ENCODE measurements at places on chromosomes 7 and 10. TPM values are rescaled to one million over a fixed set of nuclear protein-coding genes. Genes with fewer than 3 reads are reported as not detected.

DNA sequence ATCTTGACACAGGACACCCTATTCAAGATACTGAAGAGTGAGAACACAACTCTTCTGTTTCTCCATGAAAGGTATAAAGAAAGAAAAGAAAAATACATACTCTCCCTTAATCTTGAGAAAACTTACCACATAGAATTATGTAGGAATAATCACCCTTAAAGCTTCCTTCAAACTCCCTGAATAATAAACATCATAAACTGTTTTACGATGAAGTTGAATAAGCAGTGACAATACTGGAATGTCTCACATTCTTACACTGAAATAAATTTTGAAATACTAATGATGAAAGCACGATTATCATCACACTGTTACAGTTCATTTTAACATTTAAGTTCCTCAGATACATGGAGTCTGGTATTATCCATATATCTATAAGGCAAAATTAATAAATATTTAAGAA, 306.2 kb downstream of the IPMK start:
- DNase-seq, result no peak

- DNase-seq, result no peak
These were observed 147.0 kb downstream of the HBP1 start for GRCh38 chr7:107315716-107316220.

DNA sequence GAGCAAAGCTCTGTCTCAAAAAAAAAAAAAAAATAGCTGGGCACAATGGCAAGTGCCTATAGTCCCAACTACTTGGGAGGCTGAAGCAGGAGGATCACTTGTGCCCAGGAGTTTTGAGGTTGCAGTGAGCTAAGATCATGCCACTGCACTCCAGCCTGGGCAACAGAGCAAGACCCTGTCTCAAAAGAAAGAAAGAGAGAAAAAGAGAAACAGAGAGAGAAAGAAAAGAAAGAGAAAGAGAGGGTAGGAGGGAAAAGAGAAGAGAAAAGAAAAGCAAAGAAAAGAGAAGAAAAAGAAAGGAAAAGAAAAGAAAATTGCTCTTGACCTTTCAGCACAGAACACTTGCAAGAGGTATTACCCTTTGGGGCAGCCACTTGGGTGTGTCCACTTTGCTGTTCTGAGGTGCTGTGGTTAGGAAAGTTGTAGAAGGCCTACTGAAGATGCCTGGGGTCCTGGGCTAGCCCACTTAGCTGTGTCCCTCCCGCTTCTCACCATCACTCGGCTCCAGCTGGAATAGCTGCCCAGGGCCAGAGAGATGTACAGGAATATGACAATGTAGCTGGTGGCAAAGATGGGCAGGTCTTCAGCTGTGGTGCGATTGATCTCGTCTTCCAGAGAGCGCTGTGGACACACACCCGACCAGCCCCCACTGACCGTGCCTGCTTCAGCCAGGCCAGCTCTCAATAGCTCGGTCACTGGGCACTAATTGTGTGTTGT, 5.6 kb downstream of the NPC1L1 start:
- no peak for DNase-seq

GRCh38 chr10:92184977-92185376, 105.9 kb downstream of the CPEB3 start:
- DNase-seq, result no peak

DNA sequence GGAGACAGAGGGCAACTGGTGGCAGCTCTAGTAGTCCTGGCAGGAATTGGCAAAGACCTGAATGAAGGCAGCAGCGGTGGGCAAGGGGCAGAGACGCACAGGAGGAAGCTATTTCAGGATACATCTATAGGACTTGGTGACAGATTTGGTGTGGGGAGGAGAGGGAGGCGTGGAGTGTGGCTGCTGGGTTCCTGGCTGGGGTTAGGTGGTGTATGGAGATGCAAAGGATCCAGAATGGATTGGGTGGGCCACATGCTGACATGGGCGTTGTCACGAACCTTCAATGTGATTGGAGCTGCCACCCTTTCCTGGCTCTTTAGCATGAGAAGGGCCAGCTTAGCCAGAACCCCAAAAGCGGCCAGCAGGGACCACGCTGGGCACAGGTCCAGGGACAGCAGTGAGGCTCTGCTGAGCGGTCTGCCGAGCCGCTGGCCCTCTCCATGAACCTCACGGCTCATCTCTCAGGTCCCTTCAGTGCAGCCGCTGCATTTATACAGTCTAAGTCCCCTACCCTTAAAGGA, 10.2 kb upstream of the ADCY1 start:
- DNase-seq, result no peak

DNA sequence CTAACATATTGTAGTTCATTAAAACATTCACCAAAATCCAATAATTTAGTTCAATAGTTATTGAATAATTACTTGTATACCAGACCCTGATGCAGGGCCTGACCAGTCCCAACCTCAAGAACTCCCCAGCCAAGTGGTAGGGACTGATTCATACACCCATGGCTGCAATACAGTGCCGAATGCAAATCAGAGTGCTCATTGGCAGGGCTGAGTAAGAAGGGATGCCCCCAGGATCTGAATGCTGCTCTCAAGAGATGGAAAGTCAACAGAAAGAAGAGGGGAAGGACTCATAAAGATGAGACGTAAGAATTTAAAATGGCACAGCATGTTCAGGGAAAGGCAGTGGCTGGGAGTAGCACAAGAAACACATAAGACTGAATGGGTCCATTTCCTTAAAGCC, 29.9 kb downstream of the ZNF438 start:
- no peak for DNase-seq

DNA sequence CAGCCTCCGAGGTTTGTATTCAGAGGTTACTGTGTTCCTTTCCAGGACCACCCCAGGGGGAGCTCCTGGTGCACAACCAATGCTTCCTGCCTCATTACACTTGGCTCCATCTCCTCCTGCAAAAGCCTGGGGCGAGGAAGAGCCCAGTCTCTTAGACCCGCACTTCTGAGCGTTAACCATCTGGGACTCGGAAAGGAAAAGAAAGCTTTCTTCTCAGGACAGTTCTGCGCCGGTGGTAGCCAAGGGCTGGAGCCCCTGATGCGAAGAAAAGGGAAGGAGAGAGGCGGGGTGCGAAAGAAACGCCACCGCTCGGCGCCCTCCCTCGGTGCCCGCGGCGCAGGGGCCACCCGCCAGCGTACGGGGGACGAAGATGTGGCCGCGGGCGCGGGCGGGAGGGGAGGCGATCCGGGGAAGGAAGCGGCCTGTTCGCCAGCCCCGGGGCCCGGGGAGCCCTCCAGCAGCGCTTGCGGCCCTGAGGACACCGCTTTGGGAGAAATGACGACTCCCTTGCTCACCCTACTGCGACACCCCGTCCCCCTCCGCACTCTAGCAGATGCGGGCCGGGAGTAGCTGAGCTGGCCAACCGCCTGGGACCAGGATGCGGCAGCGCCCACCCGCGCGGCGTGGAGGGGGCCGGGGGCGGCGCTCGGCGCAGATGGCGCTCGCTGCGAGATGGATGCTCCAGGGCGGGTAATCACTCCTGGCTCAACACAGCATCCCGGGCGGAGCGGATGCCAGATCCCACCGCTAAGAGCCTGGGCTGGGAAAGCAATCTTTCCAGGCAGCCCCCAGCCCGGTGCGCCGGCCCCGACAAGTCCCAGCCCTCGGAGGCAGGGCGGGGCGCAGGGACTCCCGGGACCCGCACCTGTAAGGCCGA, 1.3 kb downstream of the NRCAM start:
- DNase-seq, result peak; percentile 45

DNA sequence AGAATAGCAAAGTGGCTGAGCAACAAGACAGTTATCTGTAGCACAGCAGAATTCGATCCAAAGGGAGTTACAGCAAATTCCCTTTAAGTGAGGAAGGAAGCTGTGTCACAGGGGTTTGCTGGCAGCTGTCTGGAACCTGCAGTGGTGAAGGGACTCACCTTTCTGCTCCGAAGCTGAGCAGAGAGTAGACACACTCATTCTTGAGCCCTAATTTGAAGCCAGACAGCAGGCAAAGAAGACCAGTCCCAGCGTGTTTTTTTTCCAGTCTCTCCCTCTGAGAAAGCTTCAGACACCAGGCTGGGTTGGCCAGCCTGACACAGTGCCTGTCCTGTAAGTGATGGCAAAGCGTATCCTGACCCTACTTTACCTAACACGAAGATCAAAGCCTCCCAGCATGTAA, 210.7 kb downstream of the TRIL start:
- no peak for DNase-seq

DNA sequence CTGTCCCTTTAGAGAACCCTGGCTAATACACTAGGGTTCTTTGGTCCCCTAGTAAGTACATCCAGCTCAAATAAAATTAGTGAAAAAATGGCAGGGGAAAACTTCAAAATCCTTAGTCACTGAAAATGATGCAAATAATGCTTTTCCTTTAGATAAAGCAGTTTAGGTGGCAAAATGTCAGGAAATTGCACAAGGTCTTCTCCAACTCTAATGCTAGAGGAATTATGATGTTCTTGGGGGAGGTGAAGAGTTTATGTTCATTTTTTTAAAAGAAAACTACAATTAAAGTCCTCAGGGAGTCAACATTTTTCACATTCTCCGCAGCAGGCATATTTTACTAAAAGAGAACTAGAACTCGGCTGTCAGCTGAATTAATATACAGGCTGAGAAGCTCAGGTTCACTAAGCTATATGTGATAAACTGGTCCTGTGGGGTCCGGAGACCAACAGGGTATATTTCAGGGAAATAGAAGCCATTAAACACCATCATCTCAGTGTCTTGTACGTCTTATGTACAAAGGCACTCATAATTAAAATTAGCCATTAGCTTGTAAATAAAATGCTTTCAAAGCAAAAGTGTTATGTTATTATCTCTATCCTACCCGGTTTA, 1164.7 kb upstream of the AUTS2 start:
- DNase-seq, result no peak

GRCh38 chr7:21944616-21945453, 864 bp downstream of the CDCA7L start:
- no peak for DNase-seq

DNA sequence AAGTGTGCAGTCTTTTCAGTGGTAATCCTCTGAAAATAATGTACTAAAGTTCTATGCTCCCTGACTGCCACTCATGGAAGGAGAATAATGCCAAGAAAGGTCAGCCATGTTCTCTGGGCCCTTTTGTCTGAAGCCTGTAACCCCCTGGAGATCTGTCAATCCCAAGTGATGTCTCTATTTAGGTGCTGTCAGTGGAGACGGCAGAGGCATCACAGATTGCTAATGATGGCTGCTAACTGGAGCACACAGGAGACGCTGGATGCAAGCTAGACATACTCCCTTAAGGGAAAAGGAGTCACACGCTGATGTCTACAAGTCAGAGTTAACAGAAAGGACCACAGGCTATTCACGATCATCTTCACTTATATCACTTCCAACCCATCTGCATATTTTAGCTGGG, 118.8 kb downstream of the RSU1 start:
- no peak for DNase-seq

GRCh38 chr7:105769901-105770628, 106.3 kb downstream of the ATXN7L1 start:
- no peak for DNase-seq

DNA sequence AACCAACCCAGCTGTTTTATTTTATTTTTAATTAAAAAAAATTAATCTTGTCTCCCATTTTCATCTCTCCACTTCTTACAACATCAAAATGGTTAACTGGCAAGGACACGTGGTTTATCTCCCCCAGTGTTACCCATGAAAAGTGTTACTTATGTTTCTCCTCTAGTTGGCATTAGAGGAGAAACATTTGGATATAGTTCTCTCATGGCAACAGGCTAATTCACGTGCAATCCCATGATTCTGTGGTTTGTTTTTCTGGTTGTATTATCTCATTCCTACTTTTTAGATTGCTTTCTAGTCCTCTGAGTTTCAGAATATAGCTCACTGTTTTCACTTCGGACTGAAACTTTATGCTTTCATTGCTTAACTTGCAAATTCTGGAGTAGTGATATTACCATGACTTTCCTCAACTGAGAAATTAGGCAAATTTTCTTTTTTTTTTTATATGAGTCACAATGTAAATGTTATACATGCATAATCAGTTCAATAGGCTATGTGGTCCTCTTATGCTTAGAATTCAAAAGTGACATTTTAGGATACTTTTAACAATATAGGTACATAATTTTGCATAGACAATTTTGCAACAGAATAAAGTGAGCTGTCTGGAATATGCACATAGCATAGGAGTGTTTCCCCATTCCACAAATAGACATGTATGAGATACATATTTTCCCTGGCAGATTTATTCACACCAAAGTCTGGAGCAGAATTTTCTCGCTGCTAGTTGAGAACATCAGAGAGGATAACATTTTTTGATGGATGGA, 43.0 kb downstream of the LHFPL3 start:
- DNase-seq, result no peak

- no peak for DNase-seq
These were observed 171.1 kb downstream of the ADRA2A start for GRCh38 chr10:111247781-111248389.

DNA sequence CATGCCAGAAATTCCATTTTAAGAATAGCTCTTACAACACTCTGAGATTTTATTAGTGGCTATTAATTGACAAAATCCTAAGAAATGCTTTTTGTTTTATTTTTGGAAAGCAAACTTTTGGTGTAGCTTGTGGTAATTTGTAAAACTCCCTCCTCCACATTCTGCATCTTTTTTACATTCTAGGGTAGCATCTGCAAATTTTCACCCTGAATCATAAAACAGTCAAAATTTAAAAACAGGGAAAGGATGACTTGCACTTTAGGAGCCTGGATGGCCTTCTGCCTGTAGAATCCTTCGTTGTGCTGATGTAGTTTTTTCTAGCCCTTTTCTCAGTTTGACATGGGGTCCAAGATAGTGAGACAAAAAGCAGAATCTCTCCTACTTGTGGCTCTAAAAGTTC, 316.1 kb downstream of the ADRA2A start:
- DNase-seq, result no peak

DNA sequence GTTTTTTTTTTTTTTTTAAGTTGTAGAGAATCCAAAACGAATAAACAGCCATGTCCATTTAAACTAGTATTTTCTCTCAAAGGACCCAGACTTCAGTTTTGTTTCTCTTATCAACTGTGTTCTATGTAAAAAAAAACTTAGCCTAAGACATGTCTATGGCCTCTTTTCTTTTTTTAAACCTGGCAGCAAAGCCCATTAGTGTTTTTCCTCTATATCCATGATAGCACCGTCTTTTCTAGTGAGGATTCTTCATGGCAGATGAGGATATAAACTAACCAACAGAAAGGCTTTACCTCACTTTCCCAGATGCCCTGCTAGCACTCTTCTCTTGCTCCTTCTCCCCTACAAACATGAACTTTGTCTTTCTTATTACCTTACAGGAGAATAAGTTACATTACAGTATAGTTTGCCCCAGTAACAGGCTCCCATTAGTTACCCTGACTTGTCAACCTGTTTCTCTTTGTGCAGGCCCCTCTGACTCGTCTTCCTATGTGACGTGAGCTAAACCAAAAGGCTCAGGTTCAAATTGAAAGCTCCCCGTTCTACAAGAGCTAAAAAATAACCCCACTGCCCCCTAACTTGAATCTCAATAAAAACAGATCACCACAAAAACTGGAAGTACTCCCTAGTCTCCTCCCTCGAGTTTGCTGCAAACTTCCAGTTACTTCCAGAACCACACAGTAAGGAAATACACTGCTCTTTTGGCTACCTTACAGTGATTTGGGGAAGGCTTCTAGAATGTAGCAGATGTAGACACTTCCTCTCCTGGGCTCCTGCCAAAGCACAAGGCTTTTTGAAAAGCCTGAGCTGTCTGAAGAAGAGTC, 20.1 kb downstream of the P4HA1 start:
- no peak for DNase-seq

Gene CFAP69
- total RNA-seq, result 20.8 TPM

Gene GPR22
- 50.1 TPM for total RNA-seq

Gene PPP2R2D
- total RNA-seq, result 70.2 TPM

Gene HOXA13
- not detected for total RNA-seq

Gene NAT16
- 2.0 TPM for total RNA-seq

Gene ABCB1
- total RNA-seq, result 32.5 TPM

Gene COL28A1
- total RNA-seq, result 5.8 TPM

Gene EMX2
- 17.4 TPM for total RNA-seq

Gene LIPK
- total RNA-seq, result not detected

Gene MUC3A
- not detected for total RNA-seq

Gene HELLS
- 6.1 TPM for total RNA-seq

Measured in dorsolateral prefrontal cortex (tissue), 122 donors.